ENCODE measurements at places on chromosomes 5 and 9.

- DNase-seq: no peak
Observed at GRCh38 chr5:36152324-36153297, 700 bp downstream of the SKP2 start.

- DNase-seq: no peak
Observed at GRCh38 chr5:151931260-151931659, 6.6 kb upstream of the GLRA1 start.

GRCh38 chr5:125295405-125295872 lies 549.0 kb upstream of the ZNF608 start:
- DNase-seq: no peak

- DNase-seq: no peak
Observed at GRCh38 chr9:3189113-3189861, 336.5 kb downstream of the RFX3 start.

- no peak for DNase-seq
Observed at GRCh38 chr9:17942498-17942897, 363.6 kb downstream of the SH3GL2 start.

DNA sequence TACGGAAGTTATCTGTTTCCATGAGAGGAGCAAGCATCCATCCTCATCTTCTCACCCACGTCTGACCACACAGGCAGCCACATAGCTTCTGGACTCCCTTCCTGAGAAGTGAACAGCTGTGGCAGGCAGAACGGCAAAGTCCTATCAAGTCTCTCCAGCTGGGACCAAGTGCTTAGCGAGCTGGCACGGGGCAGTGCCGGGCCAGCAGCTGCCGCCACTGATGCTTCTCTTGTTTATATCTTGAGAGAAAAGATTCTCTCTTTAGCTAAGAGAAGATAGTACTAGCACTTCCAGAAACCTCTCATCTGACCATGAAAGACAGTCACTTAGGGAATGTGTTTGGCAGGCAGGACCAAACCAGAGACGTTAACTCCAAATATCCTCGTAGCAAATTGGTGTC lies 37.2 kb downstream of the PLAC8L1 start:
- DNase-seq: no peak

GRCh38 chr9:130240410-130241197 lies 25.0 kb upstream of the HMCN2 start:
- no peak for DNase-seq

- no peak for DNase-seq
Observed at GRCh38 chr5:50965654-50966375, 299.4 kb downstream of the PARP8 start.

GRCh38 chr9:130332384-130332926 lies 66.9 kb downstream of the HMCN2 start:
- DNase-seq: no peak

DNA sequence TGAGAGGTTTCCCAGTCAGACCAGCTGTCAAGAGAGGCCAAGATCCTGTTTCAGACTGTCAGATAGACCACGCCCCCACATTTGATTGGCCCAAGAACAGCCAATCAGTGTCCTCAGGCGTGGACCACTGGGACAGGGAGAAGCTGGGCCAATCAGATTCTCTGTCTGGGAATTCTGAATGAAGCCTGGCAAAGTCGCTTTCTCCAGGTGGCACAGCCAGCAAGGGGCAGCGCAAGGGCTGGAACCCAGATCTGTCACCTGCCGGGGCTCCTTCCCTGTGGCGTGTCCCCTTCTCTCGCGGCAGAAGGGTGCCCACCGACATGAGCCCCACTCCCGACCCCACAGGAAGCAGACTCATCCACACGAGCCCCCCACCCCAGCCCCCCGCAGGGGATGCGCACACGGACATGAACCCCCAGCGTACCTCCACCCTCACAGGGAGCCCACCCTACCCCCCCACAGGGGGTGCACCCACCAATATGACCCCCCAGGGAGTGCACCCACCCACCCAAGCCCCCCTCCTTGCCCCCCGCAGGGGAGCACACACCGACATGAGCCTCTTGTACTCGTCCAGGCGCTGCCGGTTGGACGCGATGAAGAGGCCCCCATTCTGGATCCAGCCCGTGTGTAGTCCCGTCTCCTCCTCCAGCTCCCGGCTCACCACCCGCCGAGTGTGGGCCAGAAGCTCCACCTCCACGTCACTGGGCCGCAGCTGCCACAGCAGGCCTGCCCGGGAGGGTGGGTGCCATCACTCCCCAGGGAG lies 6.1 kb downstream of the SARDH start:
- DNase-seq: no peak

GRCh38 chr9:136048560-136049411 lies 46.3 kb downstream of the NACC2 start:
- DNase-seq: no peak

DNA sequence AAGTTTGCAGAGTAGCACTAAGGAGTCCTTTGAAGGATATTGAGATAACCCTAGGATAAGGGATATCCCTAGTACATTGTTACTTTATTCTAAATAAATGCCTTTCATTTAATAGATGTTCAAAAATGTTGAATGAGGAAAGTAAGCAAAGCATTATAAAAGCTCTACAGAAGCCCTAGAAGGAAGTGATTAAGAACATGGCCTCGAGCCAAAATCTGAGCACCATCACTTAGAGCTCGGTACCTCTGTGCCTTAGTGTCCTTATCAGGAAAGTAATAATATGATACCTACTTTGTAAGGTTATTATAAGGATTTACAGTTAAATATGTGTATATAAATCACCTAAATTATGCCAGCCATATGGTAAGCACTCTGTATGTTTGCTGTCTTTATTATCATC lies 242.6 kb downstream of the KIAA0825 start:
- no peak for DNase-seq

DNA sequence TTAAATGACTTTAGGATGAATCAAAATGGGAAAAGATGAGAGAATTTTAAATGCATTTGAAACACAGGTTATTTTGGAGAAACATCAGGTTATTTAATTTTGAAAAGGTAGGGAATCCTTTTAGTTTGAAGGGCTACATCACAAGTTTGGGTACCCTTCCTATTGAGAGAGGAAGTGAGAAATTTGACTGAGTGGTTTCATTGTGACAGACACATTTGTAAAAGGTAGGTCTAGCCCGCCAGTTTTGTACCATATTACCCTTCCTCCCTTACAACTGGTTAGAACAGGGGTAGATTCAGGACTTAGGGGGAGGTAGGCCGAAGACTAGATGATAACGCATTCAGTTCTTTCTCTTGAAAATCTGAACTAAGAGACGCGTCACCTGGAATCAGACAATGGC lies 464.2 kb downstream of the EBF1 start:
- DNase-seq: no peak

GRCh38 chr9:81822301-81822865 lies 105.8 kb upstream of the SPATA31D4 start:
- no peak for DNase-seq

DNA sequence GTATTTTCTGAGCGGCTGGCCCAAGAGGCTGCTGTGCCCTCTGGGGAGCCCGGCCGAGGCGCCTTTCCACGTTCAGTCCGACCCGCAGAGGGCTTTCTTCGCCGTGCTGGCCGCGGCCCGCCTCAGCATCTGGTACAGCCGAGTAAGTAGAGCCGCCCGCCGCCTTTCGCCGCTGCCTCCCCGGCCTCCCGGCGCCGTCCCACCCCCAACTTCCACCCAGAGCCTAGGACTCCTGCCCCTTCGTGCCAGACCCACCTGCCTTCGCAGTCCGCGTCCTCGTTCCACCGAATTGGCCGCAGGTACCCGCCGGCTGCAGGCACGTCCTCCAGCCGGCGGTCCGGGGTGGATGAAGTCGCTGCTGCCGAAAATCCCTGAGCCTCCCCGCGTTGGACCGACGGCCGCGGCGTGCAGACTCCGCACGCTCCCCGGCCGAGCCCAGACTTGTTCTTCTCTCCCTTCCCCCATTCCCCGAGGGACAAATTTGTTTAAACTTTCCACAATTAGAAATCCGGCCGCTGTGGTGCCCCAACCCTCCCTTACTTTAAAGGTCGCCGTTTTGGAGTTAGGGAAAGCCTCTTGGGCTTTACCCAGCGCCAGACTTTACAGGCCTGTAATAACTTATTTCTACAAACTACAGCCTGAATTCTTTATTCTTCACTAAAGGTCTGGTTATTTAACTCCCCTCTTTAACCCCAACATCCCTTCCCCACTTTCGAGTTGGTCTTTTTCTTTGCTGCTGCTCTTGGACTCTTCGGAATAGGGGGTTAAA lies 589 bp downstream of the RIC1 start:
- peak; percentile 30 for DNase-seq

GRCh38 chr9:122086873-122087272 lies 6.2 kb downstream of the TTLL11 start:
- no peak for DNase-seq

- no peak for DNase-seq
Observed at GRCh38 chr9:100309992-100310391, 42.8 kb downstream of the TEX10 start.

- no peak for DNase-seq
Observed at GRCh38 chr9:3246241-3246640, 279.6 kb downstream of the RFX3 start.

GRCh38 chr9:105046907-105047741 lies 119.2 kb upstream of the ABCA1 start:
- no peak for DNase-seq

DNA sequence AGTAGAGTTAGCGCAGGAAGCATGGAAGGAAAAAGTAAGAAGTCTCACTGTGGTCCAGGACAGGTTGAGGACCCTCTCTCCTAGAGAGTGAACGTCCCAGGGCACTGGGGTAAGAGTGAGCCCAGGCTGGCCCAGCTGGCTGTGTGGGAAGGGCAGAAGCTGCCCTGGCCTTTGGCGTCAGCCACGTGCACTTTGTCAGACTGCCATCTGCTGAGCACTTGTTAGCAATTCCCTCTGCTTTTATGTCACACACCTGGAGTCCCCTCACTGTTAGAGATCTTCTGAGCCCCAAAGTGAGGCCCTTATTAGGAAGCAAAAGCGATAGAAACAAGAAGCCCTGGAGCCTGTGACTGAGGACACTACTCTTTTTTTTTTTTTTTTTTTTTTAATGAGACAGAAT lies 79.1 kb downstream of the UGCG start:
- DNase-seq: no peak

All from stimulated activated CD8-positive, alpha-beta memory T cell treated with anti-CD3 and anti-CD28 coated beads, Interleukin-2, amount 100 ng/mL, for 48 hours (primary cell).